ENCODE measurements at places on chromosomes 2 and 18.

- peak overlapping the region; percentile 81 for H3K27ac ChIP-seq
- H3K27me3 ChIP-seq, result no peaks in the 10 kb centered on the region
- peaks cover 34% of the 10 kb centered on the region for H3K4me1 ChIP-seq
- H3K4me3 ChIP-seq, result peak overlapping the region; percentile 51
- DNase-seq, result no peak
Measured at GRCh38 chr2:181806039-181806392, 85.5 kb upstream of the ITPRID2 start.

- H3K4me3 ChIP-seq, result no peak overlapping the region
- no peaks in the 10 kb centered on the region for H3K27me3 ChIP-seq
- no peaks in the 10 kb centered on the region for H3K4me1 ChIP-seq
- H3K36me3 ChIP-seq, result no peaks in the 10 kb centered on the region
Measured at GRCh38 chr18:59752666-59753065, 55.4 kb upstream of the CCBE1 start.

DNA sequence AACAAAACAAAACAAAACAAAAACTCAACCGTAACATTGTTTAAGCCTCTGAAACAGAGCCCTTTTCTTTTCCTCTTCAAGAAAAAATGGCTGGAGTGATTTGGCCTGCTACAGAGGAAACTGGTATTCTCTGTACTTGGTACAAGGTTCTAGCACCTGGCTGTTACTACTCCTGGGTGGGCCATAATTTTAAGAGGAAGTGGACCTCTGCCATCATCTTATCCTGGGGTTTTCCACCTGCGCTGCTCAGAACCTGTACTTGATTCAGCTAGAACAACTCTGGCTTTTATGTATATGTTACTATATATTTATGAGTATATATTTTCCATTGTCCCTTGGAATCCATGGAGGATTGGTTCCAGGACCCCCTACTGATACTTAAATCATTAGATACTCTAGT, 22.5 kb downstream of the SRSF7 start:
- H3K4me1 ChIP-seq, result peaks cover 10% of the 10 kb centered on the region
- DNase-seq, result no peak
- H3K27me3 ChIP-seq, result no peaks in the 10 kb centered on the region
- H3K4me3 ChIP-seq, result no peak overlapping the region
- H3K36me3 ChIP-seq, result peaks cover 13% of the 10 kb centered on the region

GRCh38 chr2:89850881-89851582, 1159.6 kb downstream of the RPIA start:
- no peak overlapping the region for H3K27ac ChIP-seq
- no peak for DNase-seq
- H3K4me1 ChIP-seq, result no peaks in the 10 kb centered on the region
- no peaks in the 10 kb centered on the region for H3K36me3 ChIP-seq
- peaks cover 5% of the 10 kb centered on the region for H3K27me3 ChIP-seq

GRCh38 chr2:3895021-3895420, 191.6 kb downstream of the DCDC2C start:
- no peaks in the 10 kb centered on the region for H3K36me3 ChIP-seq
- H3K4me1 ChIP-seq, result no peaks in the 10 kb centered on the region
- DNase-seq, result no peak
- no peak overlapping the region for H3K27ac ChIP-seq

GRCh38 chr18:14086458-14087231, 45.6 kb downstream of the ZNF519 start:
- H3K4me3 ChIP-seq, result no peak overlapping the region
- H3K36me3 ChIP-seq, result no peaks in the 10 kb centered on the region
- no peak for DNase-seq
- H3K27me3 ChIP-seq, result no peaks in the 10 kb centered on the region
- H3K27ac ChIP-seq, result no peak overlapping the region
